ENCODE measurements at places on chromosomes 12 and 14.

DNA sequence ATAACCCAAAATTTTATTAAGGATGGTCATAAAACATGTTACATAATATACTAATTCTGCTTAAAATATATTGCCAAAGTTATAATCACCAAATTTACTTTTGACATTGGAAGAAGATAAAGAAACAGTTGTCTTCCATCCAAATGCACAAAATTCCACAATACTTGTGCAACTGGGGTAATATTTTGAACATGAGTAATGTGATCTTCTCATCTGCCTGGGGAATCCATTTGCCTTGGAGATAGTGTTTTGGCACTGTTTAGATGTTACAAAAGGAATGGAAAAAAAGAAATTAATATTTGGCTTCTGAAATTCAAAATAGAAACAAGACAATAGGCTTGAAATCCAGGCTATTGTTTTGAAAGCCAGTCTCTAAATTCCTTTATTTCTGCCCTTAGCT is 9.1 kb downstream of the GPR19 start:
- no peak for DNase-seq

DNA sequence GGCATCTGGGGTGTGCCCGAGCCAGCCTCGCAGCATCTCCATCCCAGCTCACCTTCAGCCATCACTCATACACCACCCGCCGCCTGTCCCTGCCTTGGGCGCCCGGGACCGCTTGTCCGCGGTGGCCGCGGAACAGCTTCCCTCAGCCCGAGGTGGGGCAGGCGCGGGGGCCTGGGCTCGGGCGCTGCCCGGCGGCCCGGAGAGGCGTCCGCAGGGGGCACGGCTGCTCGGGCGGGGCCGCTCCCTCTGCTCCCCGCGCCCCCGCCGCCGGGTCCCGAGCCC is 430 bp downstream of the SLC41A2 start:
- no peak for DNase-seq

DNA sequence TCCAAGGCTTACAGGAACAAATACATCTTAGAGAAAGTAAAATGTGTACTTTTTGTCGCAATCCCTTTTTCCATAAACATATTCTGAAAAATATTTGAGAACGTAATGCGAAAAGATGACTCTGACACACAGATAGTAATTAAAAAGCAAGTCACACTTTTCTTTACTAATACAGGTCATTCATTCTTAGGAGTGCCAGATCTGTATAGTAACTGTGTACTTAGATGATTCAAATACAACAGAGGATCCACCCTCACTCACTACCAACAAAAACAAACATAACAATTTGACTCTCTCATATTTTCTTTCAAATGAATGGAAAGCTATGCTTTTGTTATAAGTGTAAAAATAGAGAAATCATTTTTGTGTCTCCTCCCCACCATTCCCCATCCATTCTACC is 795.4 kb downstream of the SLC6A15 start:
- no peak for DNase-seq

DNA sequence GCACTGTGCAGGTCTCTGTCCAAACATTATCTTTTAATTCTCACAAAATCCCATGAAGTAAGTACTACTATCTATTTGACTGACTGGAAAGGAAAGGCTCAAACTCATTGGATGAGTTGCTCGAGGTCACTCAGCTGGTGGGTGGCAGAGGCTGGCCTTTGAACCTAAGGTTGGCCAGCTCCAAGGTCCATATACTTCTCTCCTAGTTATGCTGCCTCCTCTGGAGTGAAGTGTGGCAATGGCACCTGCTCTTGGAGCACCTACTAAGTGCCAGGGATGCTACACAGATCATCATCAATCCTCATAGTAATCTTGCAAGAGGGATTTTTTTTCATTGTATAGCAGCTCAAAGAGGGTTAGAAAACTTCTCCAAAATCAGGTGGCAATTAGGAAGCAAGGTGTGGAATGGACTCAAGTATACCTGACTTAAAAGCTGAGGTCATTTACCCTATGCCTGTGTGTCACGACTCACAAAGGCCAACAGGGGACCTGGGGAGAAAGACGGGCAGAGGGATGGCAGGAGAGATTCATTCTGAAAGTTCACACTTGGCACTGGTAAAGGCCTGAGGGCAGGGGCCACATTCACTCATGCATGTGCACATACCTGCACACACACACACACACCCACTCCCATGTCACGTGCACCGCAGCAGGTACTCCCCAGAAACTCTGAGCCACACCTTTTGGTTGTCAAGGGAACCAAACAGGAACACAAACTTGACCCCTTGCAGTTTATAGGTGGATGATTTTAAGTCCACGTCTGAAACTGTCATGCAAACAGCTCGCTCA is 146.4 kb downstream of the FOXN3 start:
- DNase-seq: peak; percentile 78

GRCh38 chr14:75370416-75371205 is 57.2 kb upstream of the JDP2 start:
- no peak for DNase-seq

GRCh38 chr12:4416276-4416675 is 29.3 kb downstream of the FGF6 start:
- DNase-seq: no peak

- no peak for DNase-seq
Measured at GRCh38 chr12:124603831-124604251, 36.4 kb upstream of the NCOR2 start.

GRCh38 chr12:92019491-92020277 is 126.0 kb downstream of the BTG1 start:
- no peak for DNase-seq

DNA sequence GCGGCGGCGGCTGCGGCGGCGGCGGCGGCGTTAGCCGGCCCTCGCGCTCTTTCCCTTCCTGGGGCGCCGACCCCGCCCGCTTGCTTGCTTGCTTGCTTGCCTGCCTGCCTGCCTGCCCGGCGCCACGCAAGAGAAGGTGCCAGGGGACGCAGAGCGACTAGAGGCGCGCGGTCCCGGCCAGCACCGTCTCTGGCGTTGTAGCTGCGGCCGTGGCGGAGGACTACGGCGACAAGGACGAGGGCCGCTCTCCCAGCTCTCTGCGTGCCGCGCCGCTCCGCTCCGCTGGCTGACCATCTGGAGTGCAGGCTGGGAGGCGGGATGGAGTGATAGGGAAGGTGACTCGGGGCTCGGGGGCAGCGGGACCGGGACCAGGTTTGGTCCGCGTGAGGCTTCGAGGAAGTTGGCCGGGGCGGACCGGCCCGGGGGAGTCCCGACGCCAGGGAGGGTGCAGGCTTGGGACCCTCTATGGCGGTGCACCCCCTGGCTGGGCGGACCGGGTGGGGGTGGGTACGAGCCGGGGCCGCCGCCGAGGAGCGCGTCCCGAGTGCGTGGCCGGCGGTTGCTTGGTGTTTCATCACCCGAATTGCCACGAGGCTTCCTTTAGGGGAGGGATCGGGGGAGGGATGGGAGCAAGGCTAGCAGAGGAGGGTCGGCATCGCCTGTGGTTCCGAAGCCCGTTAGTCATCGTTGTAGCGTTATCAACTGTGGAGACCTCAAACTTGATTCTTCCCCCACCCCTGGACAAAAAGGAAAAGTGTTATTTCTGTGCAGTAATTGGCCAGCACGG is 471 bp downstream of the XPOT start:
- DNase-seq: no peak

DNA sequence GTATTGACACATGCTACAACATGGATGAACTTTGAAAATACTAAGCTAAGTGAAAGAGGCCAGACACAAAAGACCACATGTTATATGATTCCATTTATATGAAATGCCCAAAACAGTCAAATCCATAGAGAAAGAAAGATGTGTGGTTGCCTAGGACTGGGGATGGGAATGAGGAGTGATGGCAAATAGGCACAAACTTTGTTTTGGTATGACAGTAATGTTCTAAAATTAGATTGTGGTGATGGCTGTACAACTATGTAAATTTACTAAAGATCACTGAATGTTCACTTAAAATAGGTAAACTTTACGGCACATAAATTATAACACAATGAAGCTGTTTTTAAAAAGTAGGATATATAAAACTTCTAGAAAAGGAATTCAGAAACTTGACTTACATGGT is 41.7 kb downstream of the PPP1R13B start:
- no peak for DNase-seq

DNA sequence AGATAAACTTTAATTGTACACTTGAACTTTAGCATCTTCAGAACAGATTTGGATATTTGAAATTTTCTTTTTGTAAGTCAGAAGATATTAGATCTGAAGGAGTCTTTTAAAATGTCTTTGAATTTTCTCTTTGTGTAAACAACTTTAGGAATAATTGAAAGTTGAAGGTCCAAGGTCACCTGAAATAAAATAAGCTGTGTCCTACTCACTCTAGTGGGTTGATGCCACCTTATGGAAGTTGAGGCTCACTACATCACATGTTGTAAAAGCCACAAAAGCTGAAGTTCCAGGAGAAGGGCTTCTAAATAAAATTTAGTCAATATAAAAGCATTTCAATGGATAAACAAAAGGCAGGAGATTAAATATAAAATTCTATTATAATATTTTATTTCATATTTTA is 122.0 kb upstream of the ATXN7L3B start:
- DNase-seq: no peak

GRCh38 chr14:64504310-64504896 is at the start of gene ZBTB1:
Gene ZBTB1, plus strand, starts transcription at chr14:64504770. Its CDS starts 16,735 bp downstream, at chr14:64521505.
- peak; percentile 37 for DNase-seq

- DNase-seq: no peak
Measured at GRCh38 chr14:101035466-101036225, 132.1 kb upstream of the RTL1 start.

GRCh38 chr12:92183575-92183974 is 37.9 kb upstream of the BTG1 start:
- DNase-seq: no peak

GRCh38 chr14:99616832-99617800 is 13.1 kb upstream of the CCDC85C start:
- DNase-seq: no peak

GRCh38 chr14:92105893-92106142 is 564 bp downstream of the ATXN3 start:
- peak; percentile 51 for DNase-seq

- DNase-seq: no peak
Measured at GRCh38 chr14:46573498-46573897, 78.1 kb downstream of the RPL10L start.

GRCh38 chr14:94317259-94317658 is 5.9 kb downstream of the SERPINA6 start:
- DNase-seq: no peak

DNA sequence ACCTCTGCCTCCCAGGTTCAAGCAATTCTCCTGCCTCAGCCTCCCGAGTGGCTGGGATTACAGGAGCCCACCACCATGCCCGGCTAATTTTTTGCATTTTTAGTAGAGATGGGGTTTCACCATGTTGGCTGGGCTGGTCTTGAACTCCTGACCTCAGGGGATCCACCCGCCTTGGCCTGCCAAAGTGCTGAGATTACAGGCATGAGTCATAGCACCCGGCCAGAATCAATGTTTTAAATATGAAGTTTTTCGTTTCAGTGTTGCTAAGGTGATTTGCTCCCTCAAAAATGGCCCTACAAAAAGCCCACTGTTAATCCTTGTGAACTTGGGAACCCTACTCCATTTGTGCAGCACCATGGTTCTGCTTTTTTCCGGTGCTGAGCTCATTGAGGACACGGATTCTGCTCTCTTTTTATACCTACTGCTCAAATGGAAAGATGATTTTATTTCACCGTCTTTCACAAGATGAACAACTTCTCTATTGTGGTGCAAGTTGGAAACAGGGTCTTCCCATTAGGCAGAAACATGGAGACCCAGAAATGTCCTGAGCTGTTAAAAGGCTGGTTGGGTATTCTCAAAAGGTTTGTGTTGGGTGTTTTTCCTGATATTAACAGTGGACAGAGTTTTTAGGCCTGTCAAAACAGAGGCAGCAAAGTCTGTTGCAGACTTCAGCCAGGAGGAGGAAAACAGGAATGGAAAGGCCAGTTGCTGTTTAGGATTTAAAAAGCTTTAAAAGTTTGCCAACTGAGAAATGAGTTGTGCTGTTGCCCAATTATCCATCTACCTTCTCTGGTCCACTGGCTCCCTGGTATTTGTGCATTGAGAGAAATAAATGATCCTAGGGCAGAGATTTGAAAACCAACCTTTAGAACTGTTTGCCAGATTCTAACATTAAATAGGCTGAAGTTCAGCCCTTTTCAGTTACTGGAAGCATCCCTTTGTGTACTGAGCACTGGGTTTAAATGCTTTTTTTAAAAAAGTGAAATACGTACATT is 85.8 kb downstream of the ATP23 start:
- no peak for DNase-seq

- DNase-seq: no peak
Measured at GRCh38 chr12:92411687-92412086, 266.0 kb upstream of the BTG1 start.

GRCh38 chr12:76018111-76018510 is 13.5 kb downstream of the PHLDA1 start:
- DNase-seq: no peak

- no peak for DNase-seq
Measured at GRCh38 chr14:71734076-71734475, 198.2 kb upstream of the RGS6 start.

DNA sequence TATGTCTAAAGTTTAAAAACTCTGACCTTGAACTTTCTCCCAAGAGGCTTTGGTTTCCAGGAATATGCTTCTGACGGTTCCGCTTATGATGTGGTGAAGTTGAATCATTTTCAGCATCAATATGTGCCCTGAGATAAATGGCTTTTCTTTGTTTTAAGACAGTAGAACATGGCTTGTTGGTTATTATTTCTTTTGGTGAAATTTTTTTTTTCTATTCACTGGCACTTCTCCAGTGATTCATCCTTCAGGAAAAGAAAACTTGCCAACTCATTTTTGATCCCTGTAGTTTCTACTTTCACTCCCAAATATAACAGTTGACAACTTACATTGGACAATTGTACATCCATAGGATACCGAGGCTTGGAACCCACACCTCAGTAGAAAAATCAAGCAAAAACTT is 1301.2 kb upstream of the FLRT2 start:
- DNase-seq: no peak

GRCh38 chr12:97941686-97942354 is 479.2 kb downstream of the RMST start:
- no peak for DNase-seq

DNA sequence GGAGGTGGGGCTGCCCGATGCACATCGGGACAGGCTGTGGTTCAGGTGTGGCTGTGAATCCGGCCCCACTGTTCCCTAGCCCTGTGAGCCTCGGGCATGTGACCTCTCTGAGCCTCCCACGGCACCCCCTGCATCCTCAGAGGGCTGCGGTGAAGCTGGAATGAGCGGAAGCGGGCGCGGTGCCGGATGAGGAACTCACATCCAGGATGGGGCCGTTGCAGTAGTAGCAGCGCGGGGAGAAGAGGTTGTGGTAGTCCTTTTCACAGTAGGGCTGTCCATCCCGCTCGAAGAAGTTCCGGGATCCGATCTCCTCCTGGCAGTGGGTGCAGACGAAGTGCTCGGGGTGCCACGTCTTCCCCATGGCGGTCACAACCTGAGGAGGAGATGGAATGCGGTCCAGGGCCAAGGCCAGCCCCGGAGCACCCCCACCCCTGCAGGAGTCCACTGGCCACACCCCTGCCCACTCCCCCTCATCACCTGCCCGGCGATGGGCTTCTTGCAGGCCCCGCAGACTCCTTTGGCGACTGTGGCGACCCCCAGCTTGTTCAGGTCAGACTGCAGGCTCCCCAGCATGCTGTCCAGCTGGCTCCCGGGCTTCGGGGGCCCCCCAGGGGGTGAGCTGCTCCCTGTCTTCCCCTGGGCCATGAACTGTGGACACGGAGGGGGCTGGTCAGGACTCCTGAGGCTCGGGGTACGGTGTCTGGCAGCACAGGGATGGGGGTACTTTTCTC is 13.9 kb upstream of the RPLP0 start:
- no peak for DNase-seq

- no peak for DNase-seq
Measured at GRCh38 chr14:69008421-69008884, 29.4 kb upstream of the ACTN1 start.

GRCh38 chr14:39267608-39268005 is 33.9 kb downstream of the MIA2 start:
- DNase-seq: peak; percentile 8

GRCh38 chr12:120710805-120711296 is 593 bp downstream of the UNC119B start:
- DNase-seq: no peak

Measured in urinary bladder (tissue), 4 donors.